ENCODE measurements at places on chromosomes 4 and X.

GRCh38 chrX:21875013-21875412, 19.2 kb downstream of the YY2 start:
- no peak for DNase-seq

GRCh38 chrX:132883358-132883915, 75.0 kb downstream of the HS6ST2 start:
- no peak for DNase-seq

- DNase-seq, result no peak
Observed at GRCh38 chr4:161419822-161420221, 744.0 kb downstream of the FSTL5 start.

- DNase-seq, result no peak
Observed at GRCh38 chrX:121336831-121337421, 289.5 kb downstream of the GLUD2 start.

DNA sequence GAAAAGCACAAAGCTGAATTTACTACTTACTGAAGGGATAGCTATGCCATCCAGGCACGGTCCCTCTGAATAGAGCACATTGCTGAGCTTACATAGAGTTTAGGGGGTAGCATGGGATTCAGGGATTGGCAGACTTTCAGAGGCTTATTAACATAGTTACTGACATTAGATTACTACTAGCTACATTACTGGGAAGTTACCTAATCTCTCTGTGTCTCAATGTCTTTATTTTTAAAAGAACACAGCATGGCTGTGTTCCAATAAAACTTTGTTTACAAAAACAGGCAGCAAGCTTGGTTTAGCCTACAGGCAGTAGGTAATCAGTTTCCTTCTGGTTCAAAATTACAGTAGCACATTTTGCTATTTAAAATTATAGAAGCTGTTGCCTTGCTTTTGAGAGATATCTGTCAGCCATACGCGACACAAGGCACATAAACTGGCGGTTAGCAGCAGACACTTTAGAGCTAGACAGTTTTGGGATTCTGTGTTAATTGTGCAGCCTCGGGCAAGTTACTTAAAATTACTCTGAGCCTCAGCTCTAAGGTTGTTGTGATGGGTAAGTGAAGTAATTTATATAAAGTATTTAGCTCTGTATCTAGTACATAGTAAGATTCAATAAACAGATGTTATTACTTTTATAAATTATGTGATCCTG, 6.9 kb downstream of the KLHL8 start:
- no peak for DNase-seq

DNA sequence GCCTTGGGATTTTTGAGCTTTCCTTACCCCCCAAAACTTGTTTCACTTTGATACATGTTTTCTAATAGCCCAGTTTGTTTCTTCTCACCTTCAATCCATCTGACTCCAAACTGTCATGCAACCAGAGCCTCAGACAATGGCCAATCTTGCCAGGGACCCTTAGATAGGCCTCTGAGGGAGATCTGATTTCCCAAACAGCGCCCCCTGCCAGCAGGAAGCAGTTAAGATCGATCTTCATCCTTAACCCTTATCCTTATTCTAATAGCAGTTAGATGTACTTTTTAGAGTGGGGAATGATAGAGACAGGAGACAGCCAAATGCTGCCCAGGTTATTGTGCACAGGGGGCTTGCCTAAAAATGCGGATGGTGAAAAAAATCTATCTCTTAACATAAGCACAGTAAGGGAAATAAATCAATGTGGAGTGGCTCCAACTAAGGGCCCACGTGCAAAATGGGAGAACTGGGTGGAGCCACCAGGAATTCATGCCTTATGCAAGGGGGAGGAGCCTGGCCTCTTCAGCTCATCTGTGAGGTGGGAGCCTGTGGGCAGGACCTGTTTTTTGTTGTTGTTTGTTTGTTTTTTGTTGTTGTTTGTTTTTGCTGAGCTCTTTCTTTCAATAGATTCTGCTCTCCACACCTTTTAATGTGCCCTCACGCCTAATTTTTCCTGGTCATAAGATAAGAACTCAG, 833.6 kb upstream of the AGA start:
- DNase-seq, result peak; percentile 3

GRCh38 chrX:38860106-38861013, 59.1 kb downstream of the MID1IP1 start:
- peak; percentile 34 for DNase-seq

DNA sequence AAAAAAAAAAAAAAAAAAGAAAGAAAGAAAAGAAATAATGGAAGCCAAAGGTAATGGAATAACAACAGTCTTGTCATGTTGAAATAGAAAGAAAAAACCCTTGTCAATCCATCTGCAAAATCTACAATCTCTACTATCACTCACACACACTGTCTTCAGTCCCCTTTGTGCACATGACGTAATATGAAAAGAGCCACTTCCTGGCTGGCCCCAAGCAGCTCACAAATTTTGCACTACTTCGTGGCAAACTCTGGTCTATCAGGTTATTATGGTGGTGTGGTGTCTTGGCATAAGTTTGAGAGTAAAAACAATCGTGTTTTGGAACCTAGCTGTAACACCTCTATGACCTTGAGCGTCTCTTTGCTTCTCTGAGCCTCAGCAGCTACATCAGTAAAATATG, 8.3 kb upstream of the AFAP1 start:
- no peak for DNase-seq

- DNase-seq, result no peak
Observed at GRCh38 chr4:87077914-87078585, 142.4 kb downstream of the KLHL8 start.

GRCh38 chr4:145681518-145681917, 1.6 kb downstream of the C4orf51 start:
- DNase-seq, result no peak

DNA sequence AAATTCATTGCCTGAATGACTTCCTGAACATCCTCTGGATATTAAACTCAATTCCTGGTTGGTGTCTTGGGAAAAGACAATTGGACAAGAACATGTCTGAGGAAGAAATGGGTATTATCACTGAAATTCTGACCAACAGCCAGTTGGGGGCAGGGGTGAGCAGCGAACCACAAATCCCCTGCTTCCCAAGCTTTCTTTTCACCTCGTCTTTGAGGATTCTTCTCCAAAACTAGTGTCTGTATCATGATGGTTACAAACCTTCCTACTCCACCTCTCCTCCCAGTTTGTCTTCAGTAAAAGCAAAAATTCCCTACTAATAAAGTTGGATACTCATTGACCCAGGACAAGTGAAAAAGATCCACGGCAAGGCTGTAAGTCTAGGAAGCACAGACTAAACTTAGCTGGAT, 48.3 kb upstream of the WDR1 start:
- DNase-seq, result peak; percentile 23

GRCh38 chr4:74638001-74638400, 156.3 kb downstream of the BTC start:
- DNase-seq, result no peak

DNA sequence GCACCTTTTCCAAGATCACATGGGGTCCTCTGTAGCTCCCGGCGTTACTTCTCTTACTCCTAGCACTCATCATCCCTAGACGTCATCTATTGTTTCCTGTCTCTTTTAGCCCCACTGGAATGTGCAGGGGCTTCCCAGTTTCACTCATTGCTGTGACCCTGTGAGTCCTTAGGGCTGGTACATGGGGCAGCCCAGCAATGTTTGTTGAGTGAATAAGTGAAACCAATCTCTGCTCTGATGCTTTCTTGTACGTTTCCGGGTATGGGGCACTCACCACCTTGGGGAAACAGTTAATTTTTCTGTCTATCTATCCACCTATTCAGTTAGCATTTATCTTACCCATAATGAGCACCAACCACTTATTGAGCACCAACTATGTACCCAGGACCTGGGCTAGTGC, 16.1 kb downstream of the MSX1 start:
- no peak for DNase-seq

DNA sequence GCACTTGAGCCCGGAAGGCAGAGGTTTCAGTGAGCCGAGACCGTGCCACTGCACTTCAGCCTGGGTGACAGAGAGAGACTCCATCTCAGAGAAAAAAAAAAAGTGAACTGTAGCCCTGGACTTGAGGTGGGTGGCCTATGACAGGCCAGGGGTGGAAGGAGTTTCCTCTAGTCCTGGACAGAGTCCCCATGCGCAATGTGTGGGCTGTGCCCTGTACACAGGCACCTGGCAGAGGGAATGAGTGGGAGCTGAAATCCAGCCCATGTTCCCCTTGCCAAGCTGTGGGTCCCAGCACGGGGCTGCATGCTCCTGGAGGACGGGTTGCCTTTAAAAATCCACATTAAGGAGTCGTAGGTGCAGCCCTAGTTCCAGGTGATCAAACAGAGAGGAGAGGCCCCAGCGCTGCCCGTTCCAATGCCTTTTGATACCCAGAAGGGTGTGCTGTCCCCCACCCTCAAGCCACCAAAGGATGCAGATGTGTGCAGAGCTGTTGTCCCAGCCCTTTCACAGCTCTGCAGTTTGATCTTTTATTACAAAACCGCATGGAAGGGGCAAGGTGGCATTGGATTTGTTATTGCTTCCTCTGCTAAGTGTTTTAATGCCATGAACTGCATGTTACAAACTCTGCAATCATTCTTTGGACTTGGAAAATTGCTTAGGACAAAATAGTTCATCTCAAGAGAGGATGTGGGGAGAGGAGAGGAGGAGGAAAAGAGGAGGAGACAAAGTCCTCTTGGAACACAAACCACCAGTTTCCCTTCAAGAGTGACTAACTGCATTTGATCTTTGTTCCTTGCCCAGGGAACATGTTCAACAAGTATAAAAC, 38.0 kb upstream of the PDK3 start:
- no peak for DNase-seq

GRCh38 chr4:141435446-141436225, 200.7 kb upstream of the IL15 start:
- no peak for DNase-seq

DNA sequence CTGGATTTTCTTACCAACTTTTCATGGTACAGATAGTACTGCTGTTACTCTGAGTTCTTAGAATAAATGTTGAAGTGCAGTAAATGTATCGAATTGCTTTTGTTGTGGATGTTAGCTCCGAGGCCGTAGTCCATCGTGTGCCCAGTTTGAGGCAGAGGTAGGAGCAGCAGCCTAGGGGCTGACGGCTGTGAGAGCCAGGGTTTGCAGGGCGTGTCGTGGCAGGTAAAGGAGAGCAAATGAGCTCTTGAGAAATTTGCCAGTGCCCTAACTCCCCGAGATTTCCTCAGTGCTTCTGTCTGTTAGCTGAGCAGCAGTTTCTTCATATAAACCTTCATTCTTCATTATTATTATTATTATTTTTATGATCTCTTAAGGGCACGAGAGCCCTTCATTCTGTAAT, 21.6 kb downstream of the PRIMPOL start:
- no peak for DNase-seq

- no peak for DNase-seq
Observed at GRCh38 chr4:172648471-172648870, 520.1 kb upstream of the GALNT7 start.

GRCh38 chr4:73068491-73069337, 802 bp downstream of the COX18 start:
- DNase-seq, result no peak

- no peak for DNase-seq
Observed at GRCh38 chr4:86720508-86721068, 126.5 kb downstream of the PTPN13 start.

DNA sequence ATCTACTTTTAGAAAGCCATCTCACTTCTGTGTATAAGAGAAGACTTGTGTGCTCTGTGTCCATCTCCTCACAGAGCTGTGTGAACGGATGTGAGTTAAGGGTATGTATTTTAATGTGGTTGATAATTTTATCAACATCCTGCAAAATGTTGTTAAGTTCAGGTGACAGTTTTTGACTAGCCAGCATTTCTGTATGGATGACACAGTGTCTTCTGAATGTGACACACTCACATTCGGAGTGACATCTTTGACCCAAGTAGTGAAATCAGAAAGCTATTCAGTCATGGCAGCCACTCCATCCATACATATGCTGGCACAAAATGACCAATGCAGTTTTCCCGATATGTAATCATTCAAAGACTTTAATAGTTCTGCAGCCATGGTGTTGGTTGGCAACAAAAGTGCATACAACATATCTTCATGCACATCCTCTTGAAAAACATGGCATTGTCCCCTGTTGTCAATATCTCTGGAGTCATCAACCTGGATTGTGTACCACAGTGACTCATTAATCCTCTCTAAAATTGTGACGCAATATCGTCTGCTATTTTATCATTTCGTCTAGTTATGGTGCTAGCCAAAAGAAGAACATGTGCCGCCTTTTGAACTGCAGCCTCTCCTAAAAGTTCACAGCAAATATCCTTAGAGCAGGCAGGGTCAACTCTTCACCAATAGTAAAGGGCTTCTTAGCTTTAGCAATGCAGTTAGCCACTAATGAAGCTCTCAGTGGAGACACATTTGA, 6.8 kb upstream of the FGF2 start:
- no peak for DNase-seq

DNA sequence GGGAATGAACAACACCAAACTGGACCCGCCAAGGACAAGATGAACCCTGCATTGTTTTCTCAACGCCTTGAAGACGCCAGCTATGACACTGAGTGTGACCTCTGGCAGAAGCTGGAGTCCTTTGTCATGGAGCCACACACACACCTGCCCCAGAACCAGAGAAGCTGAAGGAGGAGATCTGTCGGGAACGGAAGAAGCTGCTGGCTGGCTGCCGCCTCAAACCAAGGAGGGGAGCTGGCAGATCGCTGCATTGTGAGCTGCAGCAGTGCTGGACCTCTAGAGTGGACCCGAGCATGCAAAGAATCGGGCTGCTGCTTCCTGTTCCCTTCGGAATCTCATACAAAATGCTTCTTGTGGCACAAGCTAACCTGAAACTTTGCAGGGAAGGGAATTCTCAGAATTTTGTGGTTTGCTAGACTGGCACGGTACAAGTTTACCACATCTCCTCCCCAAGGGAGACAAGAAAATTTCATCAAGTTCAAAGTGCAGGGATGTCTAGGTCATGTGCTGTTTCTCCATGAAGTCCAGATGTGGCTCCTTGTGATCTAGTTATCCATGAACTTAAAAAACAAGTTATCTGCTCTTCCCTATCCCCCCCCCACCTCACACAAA, 23.4 kb upstream of the GLRB start:
- DNase-seq, result no peak

GRCh38 chrX:97563531-97564133, 679.9 kb downstream of the RPA4 start:
- peak; percentile 31 for DNase-seq

- no peak for DNase-seq
Observed at GRCh38 chr4:124201636-124202035, 510.9 kb downstream of the ANKRD50 start.

- no peak for DNase-seq
Observed at GRCh38 chrX:152635941-152636340, 1.8 kb upstream of the GABRQ start.

- no peak for DNase-seq
Observed at GRCh38 chr4:149108626-149109025, 666.4 kb upstream of the NR3C2 start.

- DNase-seq, result peak; percentile 11
Observed at GRCh38 chr4:144646523-144647094, 653 bp downstream of the HHIP start.

GRCh38 chr4:113586072-113586471, 175.5 kb downstream of the CAMK2D start:
- no peak for DNase-seq

DNA sequence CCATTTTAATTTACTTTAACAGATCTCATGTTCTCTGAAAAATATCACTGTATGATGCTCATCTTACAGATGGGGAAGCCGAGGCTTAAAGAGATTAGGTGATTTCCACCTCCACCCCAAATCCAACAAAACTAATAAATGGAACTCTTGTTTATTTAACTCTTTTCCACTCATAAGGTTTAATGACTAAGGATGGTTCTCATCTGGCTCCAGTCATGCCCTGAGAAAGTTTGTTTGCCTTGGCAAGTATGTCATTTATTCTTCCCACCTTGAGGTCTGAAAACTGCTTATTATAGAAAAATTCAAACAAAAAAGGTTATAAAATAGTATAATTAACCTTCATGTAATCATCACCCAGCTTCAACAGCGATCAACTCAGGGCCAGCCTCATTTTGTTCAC, 56.3 kb downstream of the PPEF2 start:
- DNase-seq, result no peak

- DNase-seq, result no peak
Observed at GRCh38 chr4:30948653-30949052, 228.5 kb downstream of the PCDH7 start.
